BJ (cell line): ENCODE measurements at places on chromosomes 4 and X.

GRCh38 chrX:44227991-44228390 is 115.5 kb downstream of the EFHC2 start:
- no peak for DNase-seq

DNA sequence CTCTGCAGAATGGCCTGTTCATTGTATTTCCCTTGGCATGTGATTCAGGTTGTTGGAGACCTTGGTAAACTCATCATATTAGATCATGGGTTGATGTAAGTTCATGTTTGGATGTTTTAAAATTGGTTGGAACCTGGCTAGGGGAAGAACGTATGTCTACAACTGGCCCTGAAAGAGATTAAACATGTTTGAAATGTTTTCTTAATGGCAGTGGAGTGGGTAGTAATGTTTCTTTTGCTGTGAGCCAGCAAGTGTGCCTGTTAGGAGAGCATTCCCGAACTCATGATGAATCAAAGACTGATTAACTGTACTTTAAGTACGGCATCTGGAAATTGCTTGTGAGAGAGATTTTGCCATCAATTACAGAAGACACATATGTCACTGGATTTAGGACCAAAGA is 44.5 kb upstream of the SLC4A4 start:
- DNase-seq = no peak

GRCh38 chrX:133583825-133584224 is 168.5 kb upstream of the GPC4 start:
- DNase-seq = no peak

GRCh38 chr4:123896446-123897071 is 500.0 kb downstream of the SPRY1 start:
- no peak for DNase-seq

DNA sequence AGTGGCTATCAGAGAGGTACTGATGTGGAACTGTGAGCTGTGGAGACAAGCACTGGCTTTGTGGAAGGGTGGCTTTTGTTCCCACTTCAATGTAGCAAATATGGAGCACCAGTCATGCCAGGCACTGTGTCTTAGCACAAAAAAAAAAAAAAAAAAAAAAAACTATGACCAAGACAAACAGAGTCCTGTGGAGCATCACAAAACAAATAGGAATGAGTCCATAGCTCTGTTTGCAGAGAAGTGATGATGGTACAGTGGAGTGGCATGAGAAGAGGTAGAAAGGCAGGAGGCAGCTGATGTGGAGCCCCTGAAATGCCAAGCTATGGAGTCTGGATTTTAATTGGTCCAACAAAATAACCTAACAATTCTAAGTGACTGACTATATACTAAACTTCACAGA is 116.9 kb downstream of the RAB28 start:
- no peak for DNase-seq

DNA sequence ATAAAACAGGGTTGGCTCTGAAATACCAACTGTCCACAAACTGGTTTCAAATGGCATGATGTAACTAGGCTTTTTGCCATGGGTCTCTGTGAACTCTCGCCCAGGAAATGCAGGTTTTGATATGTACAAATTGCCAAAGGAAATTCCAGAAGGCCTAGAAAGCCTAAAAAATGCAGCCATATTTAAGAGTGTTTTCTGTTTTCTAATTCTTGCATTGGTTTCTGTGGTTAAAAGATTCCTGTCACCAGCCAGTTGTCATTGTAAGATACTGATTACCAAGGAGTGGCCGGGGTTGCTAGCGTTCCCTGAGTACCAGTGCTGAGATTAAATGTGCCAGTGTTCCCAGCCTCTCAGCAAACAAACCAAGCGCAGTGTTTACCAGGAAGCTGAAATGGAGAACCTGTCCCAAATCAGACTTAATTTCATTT is 53.9 kb upstream of the SORBS2 start:
- no peak for DNase-seq

- DNase-seq = no peak
Observed at GRCh38 chr4:3471886-3472285, 8.8 kb downstream of the DOK7 start.

GRCh38 chrX:97594646-97595224 is 711.0 kb downstream of the RPA4 start:
- DNase-seq = no peak

DNA sequence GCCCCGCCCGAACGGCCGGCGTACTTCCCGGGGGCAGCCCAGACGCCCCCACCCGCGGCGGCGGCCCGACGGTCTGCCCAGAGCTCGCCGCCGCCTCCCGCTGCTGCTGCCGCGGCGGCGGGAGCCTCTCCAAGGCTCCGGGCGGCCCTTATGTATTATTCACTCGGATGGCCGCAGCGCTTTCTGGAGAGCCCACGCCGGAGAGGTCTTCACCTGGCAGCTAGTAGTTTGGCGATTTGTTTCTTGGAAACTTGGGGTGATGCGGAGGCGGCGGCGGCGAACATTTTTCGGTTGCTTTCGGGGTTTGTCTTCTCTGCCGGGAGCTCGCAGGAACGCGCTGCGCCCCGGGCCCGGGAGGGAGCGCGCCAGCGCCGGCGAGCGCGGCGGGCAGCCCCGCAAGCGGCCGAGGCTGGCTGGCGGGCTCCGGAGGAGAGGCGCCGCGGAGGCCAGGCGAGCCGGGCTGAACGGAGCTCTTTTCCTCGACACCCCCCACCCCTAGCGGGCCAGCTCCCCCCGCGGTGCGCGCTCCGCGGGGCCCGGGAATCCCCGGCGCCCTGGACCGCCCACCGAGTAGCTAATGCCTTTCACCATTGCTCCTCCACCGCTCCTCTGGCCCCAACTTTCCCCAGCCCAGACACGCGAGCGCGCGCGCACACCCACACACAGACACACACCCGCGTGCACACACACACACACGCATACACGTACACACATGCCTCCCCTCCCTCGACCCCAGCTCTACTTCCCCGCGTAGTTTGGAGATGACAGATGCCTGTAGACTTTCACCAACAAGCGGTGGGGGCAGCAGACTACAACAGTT is 113.5 kb downstream of the DHX15 start:
- no peak for DNase-seq

DNA sequence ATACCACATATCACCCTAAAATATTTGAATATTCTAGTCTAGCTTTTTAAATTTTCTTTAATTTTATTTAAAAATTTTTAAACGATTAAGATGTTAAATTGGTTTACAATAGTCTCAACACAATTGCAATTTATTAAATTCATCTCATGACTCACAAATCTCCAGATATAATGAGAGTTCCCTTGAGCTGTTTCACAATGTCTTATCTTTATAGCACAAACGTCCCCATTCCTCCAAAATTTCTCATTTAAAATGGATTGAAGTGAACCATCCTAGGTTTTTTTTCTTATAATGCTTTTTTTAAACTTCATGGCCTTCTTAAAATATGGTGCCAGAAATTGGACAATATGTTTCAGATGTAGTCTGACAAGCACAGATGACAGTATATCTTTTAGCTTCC is 204.4 kb downstream of the GABRB1 start:
- DNase-seq = no peak

GRCh38 chr4:7068883-7069282 is 1.0 kb upstream of the GRPEL1 start:
- no peak for DNase-seq

GRCh38 chr4:8401665-8402064 is 38.9 kb downstream of the ACOX3 start:
- no peak for DNase-seq

GRCh38 chrX:118459494-118459893 is 36.1 kb upstream of the DOCK11 start:
- DNase-seq = no peak

GRCh38 chr4:57494821-57495220 is 384.6 kb upstream of the IGFBP7 start:
- no peak for DNase-seq

DNA sequence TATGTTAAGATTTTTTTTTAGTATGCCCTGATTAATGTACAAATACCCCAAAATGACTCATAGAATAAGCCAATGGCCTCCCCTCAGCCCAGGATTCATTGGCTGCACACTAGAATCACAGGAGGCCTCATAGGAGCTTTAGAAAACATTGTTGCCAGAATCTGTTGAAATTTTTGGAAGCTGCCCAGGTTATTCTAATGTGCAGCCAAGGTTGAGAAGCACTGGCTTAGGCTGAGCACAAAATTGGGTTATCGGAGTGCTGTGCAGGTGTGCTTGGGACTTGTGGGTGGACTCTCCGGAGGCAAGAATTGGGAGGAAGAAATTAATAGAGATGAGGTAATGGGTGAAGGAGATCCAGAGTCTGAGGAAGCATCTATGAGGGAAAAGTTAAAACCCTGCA is 41.3 kb upstream of the VCX start:
- DNase-seq = no peak

- no peak for DNase-seq
Observed at GRCh38 chr4:139279760-139280620, at the start of gene MGARP. Gene MGARP, minus strand, starts transcription at chr4:139280225. Its CDS starts 67 bp downstream, at chr4:139280158.

GRCh38 chrX:106973433-106974149 is 26.4 kb downstream of the MORC4 start:
- DNase-seq = no peak

- no peak for DNase-seq
Observed at GRCh38 chr4:39331191-39331590, 35.0 kb downstream of the RFC1 start.

GRCh38 chr4:73679836-73680235 is 59.6 kb upstream of the RASSF6 start:
- DNase-seq = peak; percentile 26

GRCh38 chr4:26884486-26884988 is 23.9 kb downstream of the STIM2 start:
- no peak for DNase-seq

- no peak for DNase-seq
Observed at GRCh38 chrX:37047776-37048175, 39.6 kb downstream of the FAM47C start.

DNA sequence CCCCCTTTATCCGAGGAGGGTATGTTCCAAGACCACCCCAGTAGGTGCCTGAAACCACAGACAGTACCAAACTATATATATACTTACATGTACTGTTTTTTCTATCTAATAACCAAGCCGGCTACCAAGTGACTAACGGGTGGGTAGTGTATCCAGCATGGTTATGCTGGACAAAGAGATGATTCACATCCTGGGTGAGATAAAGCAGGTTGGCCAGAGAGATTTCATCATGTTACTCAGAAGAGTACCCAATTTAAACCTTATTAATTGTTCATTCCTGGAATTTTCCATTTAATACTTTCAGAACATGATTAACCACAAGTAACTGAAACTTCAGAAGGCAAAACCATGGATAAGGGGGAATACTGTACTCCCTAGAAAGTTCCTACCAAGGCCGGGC is 46.5 kb downstream of the RFC1 start:
- DNase-seq = peak; percentile 56

DNA sequence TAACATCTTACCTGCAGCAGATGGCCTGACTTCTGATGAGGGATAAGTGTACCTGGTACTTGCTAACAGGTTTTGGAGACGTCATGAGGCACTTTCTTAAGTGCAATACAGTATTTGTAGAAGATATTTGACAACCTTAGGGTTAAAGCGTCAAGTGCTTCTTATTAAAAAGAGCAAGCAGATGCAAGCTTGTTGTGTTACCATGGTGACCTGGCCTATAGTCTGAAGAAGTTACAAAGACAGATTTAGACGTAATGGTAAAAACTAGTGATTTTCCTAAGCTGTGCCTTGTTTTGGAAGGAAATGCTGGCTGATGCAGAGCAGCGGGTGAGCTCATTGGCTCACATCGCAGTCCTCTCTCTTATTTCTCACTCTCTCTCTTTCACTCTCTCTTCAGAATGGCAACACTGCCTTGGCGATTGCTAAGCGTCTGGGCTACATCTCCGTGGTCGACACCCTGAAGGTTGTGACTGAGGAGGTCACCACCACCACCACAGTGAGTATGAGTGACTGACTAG is 243.6 kb downstream of the ANK2 start:
- no peak for DNase-seq

DNA sequence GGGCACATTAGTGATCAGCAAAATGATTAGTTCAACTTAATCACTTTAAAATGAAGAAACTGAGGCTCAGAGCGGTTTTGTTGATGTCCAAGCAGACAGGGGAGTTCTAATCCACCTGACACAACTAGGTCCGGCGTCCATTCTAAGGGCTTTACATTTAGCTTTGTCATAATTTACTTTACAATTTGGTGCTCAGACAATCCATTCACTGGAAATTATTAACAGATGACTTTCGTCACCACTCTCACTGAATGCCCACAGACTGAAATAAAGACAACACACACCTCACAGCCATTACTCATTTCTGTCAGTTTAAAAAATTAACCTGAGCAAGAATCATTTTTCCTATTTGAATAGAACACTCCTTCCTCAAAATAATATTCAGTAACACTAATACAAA is 10.8 kb downstream of the NR3C2 start:
- DNase-seq = no peak

DNA sequence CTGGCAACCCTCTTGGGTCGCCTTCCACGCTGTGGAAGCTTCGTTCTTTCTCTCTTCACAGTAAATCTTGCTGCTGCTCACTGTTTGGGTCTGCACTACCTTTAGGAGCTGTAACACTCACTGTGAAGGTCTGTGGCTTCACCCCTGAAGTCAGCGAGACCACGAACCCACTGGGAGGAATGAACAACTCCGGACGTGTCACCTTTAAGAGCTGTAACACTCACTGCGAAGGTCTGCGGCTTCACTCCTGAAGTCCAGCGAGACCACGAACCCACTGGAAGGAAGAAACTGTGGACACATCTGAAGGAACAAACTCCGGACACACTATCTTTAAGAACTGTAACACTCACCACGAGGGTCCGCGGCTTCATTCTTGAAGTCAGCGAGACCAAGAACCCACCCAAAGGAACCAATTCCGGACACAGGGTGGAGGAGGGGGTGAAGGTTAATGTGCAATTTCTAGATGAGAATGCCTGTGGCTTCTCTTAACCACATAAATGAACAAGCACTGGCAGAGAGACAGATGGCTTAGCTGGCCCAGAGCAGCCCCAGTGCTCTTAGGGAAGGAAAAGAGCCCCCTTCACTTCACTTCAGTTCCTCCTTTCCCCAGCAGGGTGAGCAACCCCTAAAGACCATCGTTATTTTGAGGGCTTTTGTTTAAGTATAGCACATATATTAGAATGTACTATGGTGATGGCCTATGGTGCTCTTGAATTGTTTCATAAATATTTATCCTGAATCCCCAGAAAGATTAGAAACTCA is 73.0 kb downstream of the LUZP4 start:
- no peak for DNase-seq

- DNase-seq = no peak
Observed at GRCh38 chrX:41332408-41333002, 1.5 kb upstream of the DDX3X start.

GRCh38 chrX:49230500-49231232 is 2.5 kb downstream of the CACNA1F start:
- no peak for DNase-seq

- no peak for DNase-seq
Observed at GRCh38 chrX:121028419-121028818, 19.0 kb upstream of the GLUD2 start.

DNA sequence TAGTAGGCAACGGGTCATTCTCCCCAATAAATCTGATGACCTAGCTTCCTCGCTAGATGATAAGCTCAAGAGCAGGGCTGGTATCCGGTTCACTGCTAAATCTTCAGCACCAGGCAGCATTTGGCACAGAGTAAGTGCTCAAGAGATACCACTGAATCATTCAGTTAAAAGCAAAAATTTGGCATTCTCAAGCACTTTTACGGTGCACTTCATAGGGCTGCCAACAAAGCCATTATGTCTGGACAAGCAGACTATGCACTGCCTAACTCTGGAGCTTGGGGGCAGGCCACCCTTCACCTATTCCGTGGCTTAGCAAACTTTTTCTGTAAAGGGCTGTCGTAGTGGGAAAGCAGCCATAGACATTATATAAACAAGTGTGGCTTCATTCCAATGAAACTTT is 23.8 kb upstream of the CXorf38 start:
- no peak for DNase-seq
